Activated CD4-positive, alpha-beta T cell treated with anti-CD3 and anti-CD28 coated beads, Interleukin-2, amount 50 U/mL, for 24 hours (primary cell): ENCODE measurements at places on chromosomes 6 and 20.

DNA sequence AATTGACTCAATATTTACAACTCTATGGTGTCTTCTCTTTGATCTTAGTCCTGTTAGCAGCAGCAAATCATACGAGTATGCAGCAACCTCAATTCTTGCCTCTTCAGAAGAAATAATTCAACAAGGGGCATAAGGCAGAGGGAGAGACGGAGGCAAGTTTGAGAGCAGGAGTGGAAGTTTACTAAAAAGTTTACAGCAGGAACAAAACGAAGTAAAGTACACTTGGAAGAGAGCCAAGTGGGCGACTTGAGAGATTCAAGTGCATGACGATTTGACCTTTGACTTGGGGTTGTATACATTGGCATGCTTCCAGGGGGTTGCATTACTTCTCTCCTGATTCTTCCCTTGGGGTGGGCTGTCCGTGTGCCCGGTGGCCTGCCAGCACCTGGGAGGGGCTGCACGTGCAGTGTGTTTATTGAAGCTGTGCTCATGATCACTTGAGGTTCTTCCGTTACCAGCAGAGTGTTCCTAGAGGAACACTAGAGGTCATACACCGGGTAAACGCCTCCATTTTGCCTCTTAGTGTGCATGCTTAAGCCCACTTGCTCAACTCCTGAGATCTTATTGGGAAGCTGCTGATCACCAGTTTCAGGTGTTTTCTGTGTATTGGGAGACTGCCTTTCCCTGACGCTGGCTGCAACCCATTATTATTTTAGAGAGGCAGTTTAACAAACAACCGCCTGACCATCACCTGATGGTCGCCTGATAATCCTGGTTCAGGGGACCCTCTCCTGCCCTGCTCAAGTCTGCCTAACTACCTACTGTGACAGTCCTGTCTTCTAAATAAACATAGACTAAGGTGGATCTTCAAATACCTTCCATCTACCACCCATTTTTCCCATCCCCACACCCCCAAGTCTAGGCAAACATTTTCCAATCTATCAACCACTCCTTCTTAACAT, 172.4 kb upstream of the MYLIP start:
- no peak for DNase-seq

- no peak for DNase-seq
These were observed 54.3 kb downstream of the TCP11 start for GRCh38 chr6:35086636-35087360.

- no peak for DNase-seq
These were observed 151.8 kb downstream of the VEGFA start for GRCh38 chr6:43921548-43922425.

DNA sequence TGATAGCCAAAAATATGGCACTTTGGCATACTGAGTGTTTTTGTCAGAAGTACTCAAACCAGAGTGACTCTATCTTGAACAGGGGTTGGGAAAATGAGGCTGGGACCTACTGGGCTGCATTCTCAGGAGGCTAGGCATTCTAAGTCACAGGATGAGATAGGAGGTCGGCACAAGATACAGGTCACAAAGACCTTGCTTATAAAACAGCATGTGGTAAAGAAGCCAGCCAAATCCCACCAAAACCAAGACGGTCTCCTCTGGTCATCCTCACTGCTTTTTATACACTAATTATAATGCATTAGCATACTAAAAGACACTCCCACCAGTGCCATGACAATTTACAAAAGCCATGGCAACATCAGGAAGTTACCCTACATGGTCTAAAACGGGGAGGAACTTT, 985.1 kb downstream of the HACE1 start:
- DNase-seq: no peak

GRCh38 chr6:112522587-112522986, 175.5 kb downstream of the RFPL4B start:
- DNase-seq: no peak

GRCh38 chr20:9458138-9458796, 56.1 kb upstream of the LAMP5 start:
- DNase-seq: no peak

DNA sequence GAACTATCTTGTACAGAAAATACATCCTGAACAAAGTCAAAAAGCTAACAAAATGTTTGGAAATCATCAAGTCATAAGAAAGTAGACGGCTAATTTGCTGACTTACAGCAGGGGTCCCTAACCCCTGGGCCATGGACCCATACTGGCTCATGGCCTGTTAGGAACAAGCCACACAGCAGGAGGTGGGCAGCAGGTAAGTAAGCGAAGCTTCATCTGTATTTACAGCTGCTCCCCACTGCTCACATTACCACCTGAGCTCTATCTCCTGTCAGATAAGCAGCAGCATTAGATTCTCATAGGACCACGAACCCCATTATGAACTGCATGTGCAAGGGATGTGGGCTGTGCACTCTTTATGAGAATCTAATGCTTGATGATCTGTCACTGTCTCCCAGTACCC, 115.5 kb downstream of the CDK19 start:
- no peak for DNase-seq

DNA sequence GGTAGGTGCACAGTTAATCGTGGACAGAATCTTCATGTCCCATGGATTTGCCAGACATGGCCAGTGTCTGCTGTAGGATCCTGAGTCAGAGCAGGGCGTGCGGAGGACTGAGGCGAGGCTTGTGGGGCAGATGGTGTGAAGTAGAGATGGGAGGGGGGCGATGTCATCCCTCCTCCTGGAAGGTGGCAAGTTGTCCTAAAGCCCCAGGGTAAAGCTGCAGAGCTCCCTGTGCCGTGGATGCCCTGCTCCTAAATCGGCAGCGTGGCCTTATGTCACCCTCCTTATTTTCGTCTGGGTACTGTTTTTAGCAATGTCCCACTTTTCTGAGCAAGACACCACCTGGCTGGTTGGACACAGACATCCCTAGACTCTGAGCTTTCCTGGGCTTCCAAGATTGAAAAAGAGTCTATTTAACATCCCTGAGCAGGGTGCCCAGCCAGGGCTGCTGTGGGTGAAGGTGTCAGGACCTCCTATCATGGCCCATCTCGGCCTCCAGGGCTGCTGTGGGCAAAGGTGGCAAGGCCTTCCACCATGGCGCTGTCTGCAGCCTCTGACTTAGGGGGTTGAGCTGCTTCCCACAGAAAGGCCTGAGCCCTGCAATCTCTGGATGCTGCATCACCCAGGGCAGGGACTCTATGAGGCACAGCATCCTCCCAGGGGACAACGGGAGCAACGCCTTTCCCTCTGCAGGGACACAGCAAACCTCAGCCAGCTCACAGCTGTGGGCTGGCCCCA, 145.4 kb downstream of the TTLL2 start:
- no peak for DNase-seq

GRCh38 chr6:13923527-13924145, 1.1 kb upstream of the RNF182 start:
- no peak for DNase-seq

DNA sequence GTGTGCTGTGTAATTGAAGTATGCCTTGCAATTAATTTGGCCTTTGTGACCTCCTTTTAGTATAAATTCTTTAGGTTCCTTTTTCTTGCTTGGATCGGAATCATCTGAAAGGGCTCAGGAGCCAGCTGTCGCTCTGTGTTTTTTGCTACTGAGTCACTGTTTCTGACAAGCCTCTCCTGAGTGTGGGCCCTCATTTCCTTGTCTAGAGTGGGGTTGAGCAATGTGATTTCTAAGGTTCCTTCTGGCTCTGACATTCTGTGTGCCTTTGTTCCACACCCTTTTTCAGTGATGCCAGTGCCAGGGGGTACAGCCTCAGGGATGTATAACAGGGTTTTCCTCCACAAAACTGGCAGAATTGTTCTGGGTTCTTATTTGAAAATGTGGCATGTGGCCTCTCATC, 26.5 kb downstream of the DAAM2 start:
- DNase-seq: no peak

- no peak for DNase-seq
These were observed 15.5 kb upstream of the CARMIL1 start for GRCh38 chr6:25263657-25264056.

DNA sequence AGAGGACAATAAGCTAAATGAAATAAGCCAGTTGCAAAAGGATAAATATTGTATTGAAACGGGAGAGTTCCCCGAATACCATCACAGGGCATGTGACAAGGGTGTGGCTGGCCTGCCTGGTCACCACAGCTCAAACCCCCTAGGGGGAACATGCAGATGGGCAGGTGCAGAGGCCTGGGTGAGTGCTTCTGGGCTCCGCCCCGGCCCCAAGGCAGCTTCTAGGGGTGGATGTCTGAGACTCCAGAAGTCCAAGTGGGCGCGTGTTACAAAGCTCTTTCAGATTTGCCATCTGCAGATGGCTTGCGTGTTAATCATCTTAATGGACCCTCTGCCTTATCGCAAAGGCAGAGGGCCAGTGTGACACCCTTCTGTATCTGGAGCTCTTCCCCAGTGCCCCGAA, 559.2 kb upstream of the IMPG1 start:
- DNase-seq: no peak

GRCh38 chr6:6384520-6384919, 64.1 kb upstream of the F13A1 start:
- no peak for DNase-seq

- DNase-seq: no peak
These were observed 10.6 kb downstream of the MYLK2 start for GRCh38 chr20:31829731-31830130.

- no peak for DNase-seq
These were observed 161.0 kb upstream of the LAMP5 start for GRCh38 chr20:9353180-9353915.

GRCh38 chr6:42306439-42307140, 88.9 kb upstream of the MRPS10 start:
- DNase-seq: no peak

DNA sequence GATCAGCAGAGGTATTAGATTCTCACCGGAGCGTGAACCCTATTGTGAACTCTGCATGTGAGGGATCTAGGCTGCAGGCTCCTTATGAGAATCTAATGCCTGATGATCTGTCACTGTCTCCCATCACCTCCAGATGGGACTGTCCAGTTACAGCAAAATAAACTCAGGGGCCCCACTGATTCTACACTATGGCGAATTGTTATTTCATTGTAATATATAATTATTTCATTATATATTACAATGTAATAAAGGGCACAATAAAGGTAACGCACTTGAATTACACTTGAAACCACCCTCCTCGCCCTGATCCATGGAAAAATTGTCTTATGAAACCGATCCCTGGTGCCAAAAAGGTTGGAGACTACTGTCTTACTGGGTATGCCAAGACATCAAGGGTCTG, 18.6 kb downstream of the PRKN start:
- DNase-seq: no peak

- peak; percentile 38 for DNase-seq
These were observed 14.6 kb downstream of the CD40 start for GRCh38 chr20:46132705-46133120.

GRCh38 chr6:133132466-133132971, 108.6 kb upstream of the EYA4 start:
- DNase-seq: no peak

GRCh38 chr6:142631517-142632385, 313.2 kb downstream of the HIVEP2 start:
- DNase-seq: no peak

GRCh38 chr6:75171567-75171966, 34.3 kb downstream of the COL12A1 start:
- no peak for DNase-seq

- no peak for DNase-seq
These were observed 62.3 kb upstream of the TRAF3IP2 start for GRCh38 chr6:111667931-111668330.

- no peak for DNase-seq
These were observed 95.9 kb upstream of the PMEPA1 start for GRCh38 chr20:57805747-57806146.

DNA sequence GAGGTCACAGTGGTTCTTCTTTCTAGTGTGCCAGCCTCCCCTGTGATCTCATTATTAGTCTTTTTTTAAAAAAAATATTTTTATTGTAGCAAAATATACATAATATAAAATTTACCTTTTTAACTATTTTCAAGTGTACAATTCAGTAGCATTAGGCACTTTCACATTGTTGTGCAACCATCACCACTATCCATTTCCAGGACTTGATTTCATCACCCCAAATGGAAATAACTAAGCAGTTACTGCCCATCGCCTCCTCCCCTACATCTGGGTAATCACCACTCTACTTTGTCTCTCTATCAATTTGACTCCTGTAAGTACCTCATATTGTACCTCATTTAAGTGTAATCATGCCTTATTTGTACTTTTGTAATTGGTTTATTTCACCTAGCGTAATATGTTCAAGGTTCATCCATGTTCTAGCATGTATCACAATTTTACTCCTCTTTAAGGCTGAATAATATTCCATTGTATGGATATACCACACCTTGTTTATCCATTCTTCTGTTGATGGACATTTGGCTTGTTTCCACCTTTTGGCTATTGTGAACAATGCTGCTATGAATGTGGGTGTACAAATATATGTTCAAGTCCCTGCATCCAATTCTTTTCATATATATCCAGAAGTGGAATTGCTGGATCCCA, 68.6 kb upstream of the FYN start:
- DNase-seq: no peak

- DNase-seq: no peak
These were observed 68.3 kb upstream of the TNFRSF21 start for GRCh38 chr6:47377971-47378370.

- DNase-seq: peak; percentile 32
These were observed 22.5 kb upstream of the HFE start for GRCh38 chr6:26064619-26065257.

DNA sequence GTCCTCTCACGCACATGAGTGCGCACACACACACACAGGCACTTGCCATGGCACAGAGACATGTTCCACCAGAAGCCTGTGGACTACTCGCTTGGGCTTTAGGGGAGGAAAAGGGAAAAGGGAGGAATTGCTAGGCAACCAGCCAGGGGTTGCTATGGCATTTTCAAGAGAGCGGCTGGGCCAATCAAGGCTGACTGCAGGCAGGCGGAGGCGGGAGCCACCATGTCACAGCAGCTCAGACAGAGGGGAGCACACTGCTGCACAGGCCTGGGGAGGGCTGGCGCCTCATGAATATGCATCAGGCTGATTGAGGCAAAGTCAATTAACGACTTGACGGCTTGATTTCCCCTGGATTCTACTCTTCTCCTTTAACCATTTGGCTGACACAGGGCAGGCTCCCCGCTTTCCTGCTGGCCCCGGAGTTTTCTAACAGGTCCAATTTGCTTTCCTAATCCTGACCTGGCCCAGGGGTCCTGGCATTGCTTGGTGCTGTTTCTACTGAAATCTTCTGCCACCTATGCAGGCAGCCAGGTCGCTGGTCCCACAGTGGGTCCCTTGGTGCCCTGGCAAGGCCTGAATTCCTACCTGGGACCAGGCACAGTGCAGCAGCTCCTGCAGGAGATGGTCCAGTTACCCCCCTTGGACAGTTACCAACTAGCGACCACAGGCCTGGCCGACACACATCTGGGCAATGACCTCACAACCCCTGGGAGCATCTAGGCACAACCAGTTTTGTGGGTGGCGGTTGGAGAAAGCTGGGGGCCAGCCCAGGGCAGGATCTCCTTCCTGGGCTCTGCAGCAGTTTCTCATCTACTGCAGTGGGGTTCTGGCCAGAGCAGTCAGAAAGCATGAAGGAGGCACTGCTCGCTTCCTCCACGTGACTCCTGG, 52.1 kb downstream of the YTHDF1 start:
- DNase-seq: no peak

DNA sequence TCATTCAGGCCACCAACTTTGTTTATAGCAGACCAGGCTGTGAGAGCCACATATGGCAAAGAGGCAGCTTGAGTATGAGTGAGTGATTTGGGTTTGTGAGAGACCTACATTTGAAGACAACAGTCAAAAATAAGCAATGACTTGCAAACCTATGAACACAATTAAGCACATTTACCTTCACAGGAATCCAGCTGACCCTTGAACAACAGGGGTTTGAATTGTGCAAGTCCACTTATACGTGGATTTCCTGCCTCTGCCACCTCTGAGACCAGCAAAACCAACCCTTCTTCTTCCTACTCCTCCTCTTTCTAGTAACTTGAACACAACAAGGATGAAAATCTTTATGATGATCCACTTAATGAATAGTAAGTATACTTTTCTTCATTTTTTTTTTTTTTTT, 10.1 kb downstream of the RTN4IP1 start:
- no peak for DNase-seq
